Hypothalamus (tissue), 51 donors: ENCODE measurements at places on chromosomes 1 and 21.

- DNase-seq = peak; percentile 49
Measured at GRCh38 chr1:26021647-26022403, at the start of gene EXTL1. Gene EXTL1, plus strand, starts transcription at chr1:26021775. Its CDS starts 872 bp downstream, at chr1:26022647.

DNA sequence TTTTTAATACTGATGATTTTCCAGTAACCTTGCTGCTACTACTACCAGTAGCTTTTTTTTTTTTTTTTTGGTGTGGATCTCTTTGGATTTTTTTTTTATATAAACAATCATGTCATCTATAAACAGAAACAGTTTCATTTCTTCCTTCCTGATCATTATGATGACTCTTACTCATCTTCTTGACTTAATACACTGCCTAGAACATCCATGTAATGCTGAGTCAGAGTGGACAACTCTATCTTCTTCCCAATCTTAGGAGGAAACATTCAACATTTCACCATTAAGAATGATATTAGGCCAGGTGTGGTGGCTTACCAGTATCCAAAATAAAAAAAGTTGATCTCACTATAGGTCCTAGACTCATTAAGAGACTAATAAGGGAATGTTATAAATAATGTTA, 69.1 kb downstream of the RUSC1 start:
- no peak for DNase-seq

DNA sequence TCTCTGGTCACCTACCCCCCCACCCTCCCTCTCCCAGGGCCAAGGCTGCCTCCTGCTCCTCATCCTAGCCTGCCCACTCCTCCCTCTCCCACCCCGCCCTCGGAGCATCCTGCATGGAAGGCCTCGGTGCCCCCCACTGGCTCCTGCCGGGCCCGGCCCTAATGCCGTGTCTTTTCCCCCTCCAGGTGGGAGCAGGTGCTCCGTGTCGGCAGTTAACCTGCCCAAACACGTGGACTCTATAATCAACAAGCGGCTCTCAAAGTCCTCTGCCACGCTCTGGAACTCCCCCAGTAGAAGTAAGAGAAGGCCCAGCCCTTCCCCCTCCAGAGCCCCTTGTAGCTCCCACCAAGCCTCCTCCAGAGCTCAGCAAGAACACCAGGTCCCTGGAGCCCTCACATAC, 18.8 kb downstream of the MAP7D1 start:
- DNase-seq = no peak

- no peak for DNase-seq
Measured at GRCh38 chr1:28518745-28519341, 13.0 kb downstream of the RCC1 start.

GRCh38 chr1:205670611-205671430, 9.5 kb downstream of the SLC45A3 start:
- no peak for DNase-seq

DNA sequence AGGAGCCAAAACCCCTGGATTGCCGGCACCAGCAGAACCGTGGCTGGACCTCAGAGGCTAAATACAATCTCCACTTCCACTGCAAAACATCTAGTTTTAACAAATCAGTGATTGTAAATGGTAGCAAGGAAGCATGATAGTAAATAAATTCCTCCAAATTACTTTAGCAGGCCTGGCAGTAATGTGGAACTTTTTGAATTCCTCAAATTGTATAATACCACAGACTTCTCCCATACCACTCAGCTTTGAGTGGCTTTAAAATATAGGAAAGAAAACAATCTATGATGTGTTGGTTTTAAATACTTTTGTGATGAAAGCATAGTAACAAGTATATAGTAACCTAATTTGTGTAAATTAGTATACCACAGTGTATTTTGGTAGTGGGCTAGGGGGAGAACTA, 34.1 kb downstream of the NIBAN1 start:
- no peak for DNase-seq

DNA sequence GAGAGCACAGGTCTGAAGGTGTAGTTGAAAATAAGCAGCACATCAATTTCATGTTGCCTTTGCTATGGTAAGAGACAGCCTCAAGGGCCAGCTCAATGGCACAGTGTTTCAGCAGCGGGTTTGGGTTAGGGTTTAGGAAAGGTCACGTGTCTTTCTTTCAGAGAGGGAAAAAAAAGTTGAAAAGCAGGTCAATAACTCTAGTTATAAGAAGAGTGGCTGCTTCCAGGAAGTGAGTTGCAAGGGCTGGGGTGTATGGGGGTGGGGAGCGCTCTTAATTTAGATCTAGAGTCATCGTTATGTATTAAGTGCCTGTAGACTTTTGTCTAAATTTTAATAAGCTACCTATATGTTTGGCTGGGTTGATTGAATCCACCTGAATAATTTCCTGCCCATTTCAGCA, 118.5 kb upstream of the SPAG17 start:
- DNase-seq = no peak

DNA sequence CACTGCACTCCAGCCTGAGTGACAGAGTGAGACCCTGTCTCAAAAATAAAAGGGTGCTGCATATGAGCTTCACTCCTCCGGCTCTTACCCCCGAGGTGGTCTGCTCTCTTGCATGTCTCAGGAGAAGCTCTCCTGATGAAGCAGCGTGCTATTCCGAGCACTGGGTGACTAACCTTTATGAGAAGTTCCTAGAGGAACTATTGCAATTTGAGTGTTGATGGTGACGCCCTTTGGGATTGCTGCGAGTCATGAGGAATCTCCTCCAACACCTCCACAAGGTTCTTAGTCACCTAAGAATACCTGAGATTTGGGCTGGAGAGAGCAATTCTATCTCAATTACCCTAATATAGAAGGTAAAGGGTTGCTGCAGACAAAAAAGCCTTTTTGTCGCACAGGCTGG, 40.8 kb upstream of the TINAGL1 start:
- no peak for DNase-seq

DNA sequence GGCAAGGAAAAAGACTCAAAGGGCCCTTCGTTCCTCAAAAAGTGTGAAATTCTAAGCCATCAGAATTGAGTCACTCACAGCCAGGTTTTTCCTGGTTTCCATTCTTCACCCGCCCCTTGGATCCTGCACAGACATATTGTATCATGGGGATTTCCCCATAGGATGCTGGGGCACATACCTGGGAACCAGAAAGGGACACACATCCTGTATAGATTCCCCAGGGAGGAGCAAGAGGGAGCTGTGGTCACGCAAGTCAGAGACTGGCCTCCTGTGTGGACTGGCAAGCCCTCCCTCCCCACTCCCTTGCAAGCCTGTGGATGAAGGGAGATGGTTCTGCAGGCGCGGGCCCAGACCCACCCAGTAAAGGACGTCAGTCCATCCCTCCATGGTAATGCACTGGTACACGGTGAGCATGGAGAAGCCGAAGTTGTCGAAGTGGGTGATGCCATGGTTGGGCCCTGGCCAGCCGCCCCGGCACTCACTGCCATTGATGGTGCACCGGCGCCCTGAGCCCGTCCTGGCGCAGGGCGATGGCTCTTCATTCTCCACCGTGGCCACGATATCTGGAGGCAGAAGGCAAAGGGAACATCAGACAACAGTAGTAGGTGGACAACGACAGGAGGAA, 23.2 kb downstream of the CACNA1S start:
- no peak for DNase-seq

- DNase-seq = no peak
Measured at GRCh38 chr1:37793773-37794371, at the start of gene MANEAL. Gene MANEAL, plus strand, starts transcription at chr1:37793847. Its CDS starts 336 bp downstream, at chr1:37794183.
